ENCODE measurements at places on chromosomes 1 and 21.

DNA sequence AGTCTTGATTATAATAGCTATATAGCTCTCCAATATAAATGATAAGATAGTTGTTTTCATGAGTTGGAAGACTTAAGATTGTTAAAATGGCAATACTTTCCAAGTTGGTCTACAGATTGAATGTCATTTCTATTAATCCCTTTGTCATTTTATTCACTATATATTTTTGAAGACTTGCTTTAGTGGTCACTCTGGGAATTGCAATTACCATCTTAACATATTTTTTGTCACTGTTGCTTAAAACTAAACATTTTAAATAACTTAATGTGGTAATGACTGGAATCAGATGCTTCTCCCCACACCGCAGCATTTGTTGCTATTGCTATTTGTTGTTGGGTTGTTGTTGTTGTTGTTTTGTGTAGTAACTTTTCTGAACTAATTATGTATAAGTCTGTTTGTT is 1592.9 kb downstream of the MRPL39 start:
- no peak for DNase-seq

DNA sequence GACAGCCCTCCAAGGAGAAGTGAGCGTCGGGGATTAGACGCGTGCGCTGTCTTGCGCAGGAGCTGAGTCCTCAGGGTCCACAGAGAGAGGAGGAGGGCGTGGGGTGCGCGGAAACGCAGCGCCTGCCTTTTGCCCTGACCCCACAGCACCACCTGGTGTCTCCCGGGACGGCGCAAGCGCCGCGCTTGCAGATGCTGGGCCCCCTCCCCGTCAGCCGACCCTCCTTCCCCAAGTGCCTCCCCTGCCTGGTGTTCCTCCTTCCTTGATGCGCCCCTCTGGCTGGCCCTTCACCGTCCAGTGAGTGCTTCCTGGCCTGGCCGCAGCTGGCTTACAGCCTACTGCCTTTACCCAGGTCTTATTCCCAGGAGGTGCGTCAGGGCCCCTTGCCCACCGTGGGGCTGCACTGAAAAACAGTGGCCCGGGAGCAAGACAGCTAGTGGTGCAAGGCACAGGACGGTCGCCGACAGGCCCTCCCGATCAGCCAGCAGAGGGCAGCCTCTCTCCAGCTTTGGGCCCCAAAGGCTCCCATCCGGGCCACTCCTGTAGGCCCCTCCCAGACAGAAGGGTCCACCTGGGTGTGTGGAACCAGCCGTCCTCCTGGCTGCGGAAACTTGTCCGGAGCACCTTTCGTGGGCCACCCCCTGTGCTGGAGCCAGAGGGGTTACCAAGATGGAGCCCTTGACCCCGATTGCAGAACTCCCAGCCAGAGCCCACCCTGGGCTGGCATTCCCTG is 12.9 kb upstream of the PHLDA3 start:
- peak; percentile 85 for DNase-seq

DNA sequence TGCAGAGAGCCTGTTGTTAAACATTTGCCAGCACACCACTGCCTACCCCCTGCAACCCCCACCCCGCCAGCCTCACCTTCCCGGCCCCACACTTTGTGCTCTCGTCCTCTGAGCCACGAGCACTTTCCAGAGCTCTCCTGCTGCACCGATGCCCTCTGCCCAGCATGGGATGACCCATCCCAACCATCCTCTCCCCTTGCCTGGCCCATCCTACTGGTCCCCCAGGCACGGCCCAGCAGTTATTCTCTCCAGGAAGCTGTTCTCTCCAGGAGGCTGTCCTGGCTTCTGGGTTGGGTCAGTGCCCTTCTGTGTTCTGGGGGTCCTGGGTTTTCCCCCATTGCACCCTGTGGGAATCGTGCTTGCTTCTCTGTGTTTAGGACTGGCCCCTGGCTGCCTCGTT is 60.1 kb upstream of the ABCG1 start:
- DNase-seq = no peak

- DNase-seq = no peak
These were observed 101.2 kb downstream of the HMGB4 start for GRCh38 chr1:33965086-33965485.

Data from adrenal gland (tissue), 19 donors.